ENCODE measurements at places on chromosomes 6 and 20. TPM values are rescaled to one million over a fixed set of nuclear protein-coding genes. Genes with fewer than 3 reads are reported as not detected.

DNA sequence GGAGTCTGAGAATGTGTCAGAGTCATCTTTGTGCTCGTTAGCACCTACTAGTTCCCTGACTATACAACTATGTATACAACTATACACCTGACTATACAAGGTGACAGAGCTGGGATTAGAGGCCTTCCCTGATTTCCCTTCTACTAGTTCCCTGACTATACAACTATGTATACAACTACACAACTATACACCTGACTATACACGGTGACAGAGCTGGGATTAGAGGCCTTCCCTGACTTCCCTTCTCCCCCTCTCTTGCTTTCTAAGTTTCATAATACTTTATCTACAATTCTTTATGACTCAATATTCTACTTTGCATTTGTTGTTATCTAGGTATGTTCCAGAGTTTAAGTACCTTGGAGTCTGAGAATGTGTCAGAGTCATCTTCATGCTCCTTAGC lies 68.0 kb downstream of the HS3ST5 start:
- DNase-seq, result no peak

DNA sequence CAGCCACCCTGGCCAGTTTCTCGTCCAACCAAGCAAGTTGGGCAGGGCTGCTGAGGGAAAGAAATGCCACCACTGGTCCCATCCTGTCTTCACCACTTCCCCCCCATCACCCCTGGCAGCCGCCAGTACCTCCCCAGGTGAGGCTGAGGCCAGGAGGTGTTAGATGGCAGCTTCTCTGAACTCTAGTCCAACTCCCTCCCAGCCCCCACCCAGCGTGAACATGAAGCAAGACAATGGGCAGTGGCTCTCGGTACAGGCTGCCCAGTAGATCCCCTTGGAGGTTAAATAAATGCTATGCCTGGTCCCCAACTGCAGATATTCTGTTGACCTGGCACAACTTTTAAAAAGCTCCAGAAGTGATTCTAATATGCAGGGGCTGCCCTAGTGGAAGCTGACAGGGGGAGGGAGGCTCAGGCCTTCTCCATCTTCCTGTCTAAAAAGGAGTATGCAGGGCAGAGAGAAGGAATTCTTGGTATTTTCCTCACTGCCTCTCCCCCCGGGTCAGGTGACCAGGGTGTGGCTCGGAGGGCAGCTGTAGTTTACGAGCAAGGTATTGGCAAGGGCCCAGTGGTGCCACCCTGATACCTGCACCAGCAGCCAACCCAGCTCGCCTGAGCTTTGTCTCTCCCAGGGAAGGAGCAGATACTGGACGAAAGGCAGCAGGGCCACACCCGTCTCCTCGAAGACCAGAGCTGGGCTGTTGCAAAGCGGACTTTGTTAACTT lies 25.7 kb downstream of the KCNK5 start:
- peak; percentile 71 for DNase-seq

The WFDC5 gene
- not detected for total RNA-seq

DNA sequence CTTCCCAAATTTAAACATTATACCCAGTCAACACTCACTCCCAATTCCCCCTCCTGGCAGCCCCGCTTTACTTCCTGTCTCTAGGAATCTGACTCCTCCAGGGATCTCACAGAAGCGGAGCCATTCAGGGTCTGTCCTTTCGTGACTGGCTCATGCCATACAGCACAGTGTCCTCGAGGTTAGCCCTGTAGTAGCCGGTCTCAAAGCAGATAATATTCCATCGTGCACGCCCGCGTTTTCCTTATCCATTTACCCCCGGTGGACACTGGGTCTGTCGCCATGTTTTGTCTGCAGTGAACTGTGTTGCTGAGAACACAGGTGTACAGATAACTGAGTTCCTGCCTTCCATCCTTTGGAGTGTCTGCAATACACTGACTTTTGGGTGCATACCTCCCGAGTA lies 95.3 kb downstream of the TTLL2 start:
- DNase-seq, result no peak

DNA sequence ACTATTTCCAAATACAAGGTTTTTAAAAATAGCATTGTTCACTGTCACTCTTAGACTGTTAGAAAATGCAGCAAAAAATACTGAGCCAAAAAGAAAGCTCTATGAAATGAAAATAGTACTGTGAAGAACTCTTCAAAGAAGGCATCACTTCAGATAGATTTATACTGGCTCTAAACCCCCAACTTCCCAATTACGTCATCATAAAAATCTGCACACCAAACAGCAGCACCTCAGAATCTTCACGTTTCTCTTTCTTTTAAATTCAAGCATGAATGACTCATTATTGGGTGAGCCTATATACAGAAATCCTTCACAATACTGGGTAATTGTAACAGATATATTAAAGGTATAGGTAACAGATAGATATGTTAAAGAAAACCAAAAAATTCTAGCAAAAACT lies 208.4 kb upstream of the HTR1E start:
- no peak for DNase-seq

The ZNF335 gene
- 33.5 TPM for total RNA-seq

DNA sequence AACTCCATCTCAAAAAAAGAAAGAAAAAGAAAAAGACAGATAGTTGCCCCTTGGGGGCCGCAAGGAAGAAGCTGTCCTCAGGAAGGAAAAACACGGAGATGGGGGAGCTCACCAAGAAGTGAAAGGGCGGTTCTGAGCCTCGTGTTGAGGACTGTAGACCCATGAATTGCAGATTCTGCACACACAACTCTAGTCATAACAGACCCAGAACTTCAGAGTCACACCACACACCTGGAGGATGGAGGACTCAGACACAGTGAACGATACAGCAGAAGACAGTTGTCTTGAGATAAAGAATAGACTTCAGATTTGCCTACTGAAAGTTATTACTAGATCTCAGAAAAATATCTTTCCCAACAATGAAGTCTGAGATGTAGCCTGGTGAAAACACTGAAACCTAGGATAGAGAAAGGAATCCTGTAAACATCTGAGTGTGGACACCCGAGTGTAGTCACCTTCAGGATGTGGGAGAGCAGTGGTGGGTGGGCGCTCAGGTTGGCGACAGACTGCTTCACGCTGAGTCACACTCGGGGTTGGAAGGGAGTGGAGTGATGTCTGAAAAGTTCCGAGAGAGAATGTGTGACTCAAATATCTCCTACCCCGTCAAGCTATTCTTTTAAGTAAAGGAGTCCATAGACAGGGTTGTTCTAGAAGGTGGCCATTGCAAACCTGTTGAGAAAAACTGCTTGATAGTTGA lies 88.1 kb downstream of the MAP3K4 start:
- DNase-seq, result no peak

DNA sequence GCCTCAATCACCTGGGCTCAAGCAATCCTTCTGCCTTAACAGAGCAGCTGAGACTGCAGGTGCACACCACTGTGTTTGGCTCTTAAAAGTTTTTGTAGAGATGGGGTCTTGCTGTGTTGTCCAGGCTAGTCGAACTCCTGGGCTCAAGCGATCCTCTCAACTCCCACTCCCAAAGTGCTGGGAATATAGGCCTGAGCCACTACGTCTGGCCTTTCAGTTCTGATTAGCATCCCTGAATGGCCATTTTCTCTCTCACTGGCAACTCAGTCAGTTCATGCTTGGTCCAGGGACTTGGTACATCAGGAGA lies 28.5 kb downstream of the DNMT3B start:
- DNase-seq, result no peak

DNA sequence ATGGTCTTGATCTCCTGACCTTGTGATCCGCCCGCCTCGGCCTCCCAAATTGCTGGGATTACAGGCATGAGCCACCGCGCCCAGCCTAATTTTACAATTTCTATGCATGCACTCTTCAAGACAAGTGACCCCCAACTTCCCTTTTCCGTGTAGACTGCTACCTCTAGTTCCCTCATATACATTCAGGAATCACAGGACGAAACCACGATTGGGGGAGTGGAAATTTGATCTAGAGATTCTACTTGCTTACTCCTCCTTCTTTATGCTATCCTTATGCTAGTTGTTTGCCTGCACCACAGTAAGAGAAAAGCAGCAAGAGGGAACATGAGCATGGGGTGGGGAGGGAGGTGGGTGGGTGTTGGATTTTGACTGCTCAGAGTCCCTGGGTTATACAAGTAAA lies 34.9 kb downstream of the OSTM1 start:
- DNase-seq, result no peak

The MUCL3 gene
- total RNA-seq, result not detected

GRCh38 chr20:19867940-19868371 lies 109.9 kb downstream of the RIN2 start:
- DNase-seq, result no peak

GRCh38 chr20:62725596-62726268 lies 17.1 kb downstream of the NTSR1 start:
- no peak for DNase-seq

The GTF2H4 gene
- 62.2 TPM for total RNA-seq

DNA sequence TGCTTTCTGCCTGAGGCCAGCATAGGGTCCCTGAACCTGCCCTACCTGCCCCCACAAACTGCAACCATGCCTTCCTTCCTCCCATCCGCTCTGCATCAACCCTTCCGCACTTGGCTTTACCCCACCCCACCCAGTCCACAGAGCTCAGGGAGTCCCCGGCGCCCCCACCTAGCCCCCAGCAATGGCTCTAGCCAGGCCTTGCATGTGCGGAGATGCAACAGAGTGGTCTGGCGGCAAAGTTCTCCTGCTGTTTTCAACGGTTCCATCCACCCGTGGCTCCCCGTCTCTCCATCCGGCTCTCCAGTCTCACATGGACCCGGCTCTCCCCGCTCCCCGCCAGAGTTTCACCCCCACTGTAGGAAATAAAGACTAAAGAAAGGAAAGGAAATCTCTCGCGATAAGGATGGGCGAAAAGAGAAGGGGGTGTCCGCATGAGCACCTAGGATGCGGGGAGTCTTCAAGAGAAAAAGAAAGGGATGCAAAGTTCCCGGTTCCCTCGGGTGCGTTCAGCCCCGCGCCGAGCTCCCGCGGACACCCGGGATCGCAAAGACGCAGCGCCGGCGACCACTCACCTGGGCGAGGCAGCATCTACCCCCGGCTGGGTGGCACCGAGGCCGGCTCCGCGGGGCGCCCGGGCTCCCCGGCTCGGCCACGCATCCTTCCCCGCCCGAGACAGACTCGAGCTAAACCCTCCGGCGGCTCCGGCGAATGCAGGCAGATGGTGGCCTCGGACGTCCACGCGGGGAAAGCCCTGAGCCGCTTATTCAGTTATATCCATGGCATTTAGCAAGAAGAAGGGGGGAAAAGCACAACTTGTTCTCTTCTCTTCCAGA lies 579 bp downstream of the LRFN2 start:
- DNase-seq, result peak; percentile 44

The PACRG gene
- total RNA-seq, result 1.7 TPM

DNA sequence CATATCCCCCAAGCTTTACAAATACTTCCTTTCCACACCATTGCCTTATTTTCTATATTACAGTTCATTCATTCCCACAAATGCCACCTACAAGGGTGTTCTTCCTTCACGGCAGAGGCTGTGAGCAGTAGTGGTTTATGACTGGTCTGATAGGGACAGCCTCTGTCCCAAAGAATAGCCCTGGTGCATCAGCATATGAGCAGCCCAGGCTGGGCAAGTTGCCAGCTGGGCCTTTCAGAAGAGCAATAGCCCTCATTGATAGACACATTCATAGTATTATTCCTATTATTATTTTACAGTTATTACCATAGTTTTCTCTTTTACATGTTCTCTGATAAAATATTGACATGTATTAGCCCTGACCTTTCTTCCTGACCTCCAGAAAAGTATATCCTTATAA lies 149.9 kb downstream of the MMS22L start:
- DNase-seq, result no peak

GRCh38 chr6:149445095-149445466 lies 39.7 kb downstream of the ZC3H12D start:
- no peak for DNase-seq

The FRK gene
- 5.1 TPM for total RNA-seq

DNA sequence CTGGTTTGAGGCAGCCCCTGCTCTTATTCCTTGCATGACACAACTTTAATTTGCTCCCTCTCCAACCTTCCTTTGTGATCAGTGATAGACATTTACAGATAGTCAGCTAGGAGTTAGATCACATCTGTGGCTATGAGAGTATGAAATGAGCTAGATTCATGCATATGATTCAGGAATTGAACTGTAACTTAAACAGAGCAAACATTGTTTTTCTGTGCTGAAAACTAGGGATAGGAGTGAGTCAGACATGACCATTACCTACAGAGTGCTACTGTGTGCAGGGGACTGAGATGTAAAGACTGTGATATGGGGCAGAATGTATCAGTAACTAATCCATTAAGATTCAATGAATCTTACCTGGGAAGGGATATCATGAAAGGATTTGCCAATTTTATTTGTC lies 279.4 kb upstream of the SPTLC3 start:
- DNase-seq, result no peak

- DNase-seq, result no peak
Observed at GRCh38 chr6:63757826-63758225, 122.2 kb downstream of the PHF3 start.

DNA sequence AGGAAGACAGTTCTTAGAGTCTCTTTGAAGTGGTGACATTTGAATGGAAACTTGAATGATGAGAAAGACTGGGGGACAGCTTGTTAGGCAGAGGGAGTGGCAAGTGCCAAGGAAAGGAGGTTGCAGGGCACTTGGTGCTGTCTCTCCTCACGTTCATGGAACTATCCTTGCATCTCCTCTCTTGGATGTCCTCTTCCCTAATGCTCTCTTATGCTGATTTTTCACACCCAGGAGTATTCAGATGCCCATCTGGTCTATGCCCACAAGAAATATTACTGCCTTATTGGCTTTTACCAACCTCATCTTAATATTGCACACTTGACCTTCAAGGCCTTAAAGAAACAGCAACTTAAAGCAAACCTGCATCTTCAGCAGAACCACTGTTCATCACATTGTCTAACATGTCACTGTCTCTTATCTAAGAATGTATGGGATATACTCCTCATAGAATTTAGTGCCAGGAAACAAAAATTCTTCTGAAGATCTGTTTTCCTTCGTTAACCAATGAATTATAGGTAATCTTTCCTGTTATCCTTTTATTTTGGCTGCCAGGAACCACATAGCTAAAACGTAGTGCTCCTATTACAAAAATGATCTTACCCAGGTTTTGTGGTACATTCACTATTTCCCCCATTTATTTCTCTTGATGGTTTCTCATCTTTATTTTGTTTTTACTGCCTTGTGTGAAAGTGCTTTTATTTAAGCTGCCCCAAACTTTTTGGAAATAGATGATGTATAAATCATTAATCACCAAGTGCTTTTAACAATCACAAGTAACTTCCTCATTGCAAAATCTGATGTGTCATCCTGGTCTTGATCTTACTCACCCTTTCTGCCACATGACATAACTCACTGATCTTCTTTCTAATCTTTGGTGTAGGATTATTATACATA lies 12.8 kb downstream of the RGS17 start:
- no peak for DNase-seq

DNA sequence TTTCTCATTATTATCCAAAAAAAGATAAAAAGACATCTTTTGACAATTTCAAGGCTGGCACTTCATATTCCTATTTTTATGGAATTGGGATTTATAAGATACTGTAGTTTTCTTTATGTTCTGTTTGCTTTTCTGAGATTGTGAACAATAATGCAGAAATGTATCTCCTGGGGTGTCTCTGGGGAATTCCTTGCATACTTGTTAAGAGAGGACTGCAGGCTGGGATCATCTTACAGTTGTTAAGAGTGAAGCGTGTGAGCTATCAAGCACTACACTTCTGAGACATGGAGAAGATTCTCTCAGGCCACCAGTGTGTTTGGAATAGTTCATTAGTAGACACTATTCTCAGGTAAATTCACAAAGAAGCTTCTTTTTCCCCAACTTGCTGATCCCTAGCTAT lies 963.3 kb upstream of the GJE1 start:
- DNase-seq, result no peak

The PKIB gene
- total RNA-seq, result 44.7 TPM

GRCh38 chr6:149031859-149032598 lies 285.2 kb downstream of the UST start:
- DNase-seq, result no peak

The LAMA4 gene
- total RNA-seq, result 49.4 TPM
